ENCODE measurements at places on chromosomes 5 and 9. TPM values are rescaled to one million over a fixed set of nuclear protein-coding genes. Genes with fewer than 3 reads are reported as not detected.

The PCDHA9 gene
- total RNA-seq = 0.18 TPM

The HTR4 gene
- not detected for total RNA-seq

The PCDHGA7 gene
- 4.1 TPM for total RNA-seq

The ZFP2 gene
- total RNA-seq = 0.83 TPM

The CYLC2 gene
- not detected for total RNA-seq

The PLAC8L1 gene
- not detected for total RNA-seq

The LRSAM1 gene
- total RNA-seq = 6.7 TPM
